Left ventricle myocardium superior (tissue), 1 donor: ENCODE measurements at places on chromosomes 5 and 9.

- no peak for DNase-seq
Observed at GRCh38 chr5:33985447-33985846, 954 bp upstream of the SLC45A2 start.

DNA sequence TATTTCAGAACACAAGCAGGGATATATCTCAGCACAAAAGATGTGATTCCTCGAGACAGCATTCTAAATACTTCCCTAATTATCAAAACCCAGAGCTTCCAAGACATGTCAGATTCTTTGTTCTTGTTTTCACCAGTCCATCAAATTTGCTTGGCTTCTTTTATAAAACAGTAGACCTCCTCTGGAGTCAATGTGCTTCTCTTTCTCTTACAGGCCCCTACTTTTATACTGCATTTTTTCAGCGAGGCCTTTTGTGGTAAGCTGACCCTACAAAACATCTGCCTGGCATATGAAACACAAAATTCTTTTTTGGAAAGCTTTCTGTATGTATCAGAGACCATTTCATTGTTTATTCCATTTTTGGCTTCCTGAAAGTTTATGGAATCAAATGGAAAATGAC is 81.8 kb downstream of the ARSB start:
- no peak for DNase-seq

DNA sequence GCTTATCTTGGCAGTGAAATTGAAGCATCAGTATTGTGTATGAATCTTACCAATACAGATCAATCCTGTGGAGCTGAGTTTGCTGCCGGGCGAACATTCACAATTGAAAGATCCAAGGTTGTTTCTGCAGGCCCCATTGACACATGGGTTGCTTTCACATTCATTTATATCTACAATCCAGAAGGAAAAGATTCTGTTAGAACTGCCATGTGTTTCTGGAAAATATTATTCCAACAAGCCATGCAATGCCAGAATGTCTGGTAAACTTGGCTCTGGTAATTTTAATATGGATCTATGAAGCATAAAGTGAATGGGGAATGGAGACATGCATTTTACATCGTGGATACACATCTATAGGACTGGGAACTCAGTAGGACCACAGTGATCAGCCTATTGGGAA is 180.8 kb downstream of the FBN2 start:
- DNase-seq, result no peak

DNA sequence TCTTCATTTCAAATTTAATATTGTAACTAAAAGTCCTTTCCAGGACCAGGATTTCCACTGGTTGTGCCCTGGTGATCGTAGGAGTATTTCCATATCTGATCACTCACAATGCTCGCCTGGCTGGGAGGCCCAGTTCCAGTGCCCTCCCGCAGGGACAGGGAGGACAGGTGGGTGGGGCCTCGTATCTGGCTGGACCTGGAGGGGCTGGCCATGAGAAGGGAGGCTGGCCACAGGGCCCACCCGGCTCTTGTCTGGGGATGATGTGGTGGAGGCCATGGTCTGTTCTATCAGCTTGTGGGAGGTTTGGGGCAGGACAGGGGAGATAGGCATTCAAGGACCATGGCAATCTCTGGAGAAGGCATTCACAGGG is 286.4 kb downstream of the GADD45G start:
- peak; percentile 47 for DNase-seq

DNA sequence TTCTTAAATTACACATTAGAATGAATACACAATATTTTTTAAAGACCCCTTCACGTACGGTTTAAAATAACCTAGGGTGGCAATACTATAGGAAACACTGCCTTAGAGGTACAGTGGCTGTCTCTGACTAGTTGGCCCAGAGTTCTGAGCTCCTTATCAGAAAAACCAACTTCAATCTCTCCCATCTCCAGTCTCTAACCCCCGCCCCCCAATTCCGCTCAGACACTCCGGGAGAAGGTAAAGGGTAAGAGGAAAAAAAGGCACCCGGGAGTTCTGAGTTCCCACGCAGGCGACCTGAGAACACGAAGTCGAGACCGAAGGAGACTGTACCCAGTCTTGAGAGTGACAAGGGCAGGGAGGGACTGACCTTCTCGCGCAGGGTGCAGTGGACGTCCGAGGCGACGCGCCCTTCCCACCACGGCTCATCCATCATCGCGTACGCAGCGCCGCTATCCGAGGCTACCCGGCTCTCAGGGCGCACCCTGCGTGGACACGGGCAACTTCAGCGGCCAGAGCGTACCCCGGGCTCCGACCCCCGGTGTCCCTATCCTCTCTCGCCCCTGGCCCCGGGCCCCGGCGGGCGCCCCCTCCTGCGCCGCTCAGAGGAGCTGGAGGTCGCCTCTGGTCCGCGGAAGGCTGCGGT is 752 bp downstream of the CCNJL start:
- DNase-seq, result peak; percentile 71

DNA sequence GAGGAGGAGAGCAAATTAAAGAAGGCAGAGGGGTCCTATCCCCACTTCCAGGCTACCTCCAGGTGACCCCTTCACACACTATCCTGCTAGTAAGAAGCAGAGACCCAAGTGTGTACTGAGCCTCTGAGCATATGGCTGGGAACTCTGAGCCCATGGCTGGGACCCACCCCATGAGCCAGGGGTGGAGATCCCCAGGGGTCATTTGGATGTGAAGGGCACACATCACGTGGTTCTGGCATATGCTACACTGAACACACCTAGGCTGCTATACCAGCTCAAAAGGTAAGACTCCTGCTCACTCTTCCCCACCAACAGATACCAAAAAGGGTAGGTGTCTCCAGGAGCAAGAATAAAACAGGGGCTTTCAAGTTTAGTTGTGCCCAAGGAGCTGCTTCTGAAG is 149.9 kb downstream of the FRMD3 start:
- DNase-seq, result no peak

- DNase-seq, result no peak
Observed at GRCh38 chr9:105900123-105900522, 205.8 kb downstream of the TMEM38B start.

DNA sequence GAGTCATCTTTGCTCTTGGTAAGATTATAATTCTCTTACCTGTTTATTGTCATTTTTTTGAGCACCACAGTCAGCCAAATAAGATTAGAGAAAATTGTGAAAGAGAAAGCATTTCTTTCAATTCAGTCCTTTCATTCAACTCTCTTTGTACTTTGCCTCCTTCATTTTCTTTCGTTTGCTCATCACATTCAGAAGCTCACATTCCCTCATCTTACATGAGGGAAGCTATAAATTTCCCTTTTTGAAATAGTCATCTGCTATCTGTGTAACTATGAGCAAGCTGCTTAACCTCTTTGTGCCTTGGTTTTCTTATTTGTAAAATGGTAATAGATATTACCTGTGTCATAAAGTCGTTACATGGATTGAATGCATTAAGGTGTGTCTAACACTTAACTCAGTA is 41.4 kb downstream of the PAM start:
- no peak for DNase-seq

GRCh38 chr9:26888271-26888670 is 4.3 kb downstream of the CAAP1 start:
- DNase-seq, result no peak

DNA sequence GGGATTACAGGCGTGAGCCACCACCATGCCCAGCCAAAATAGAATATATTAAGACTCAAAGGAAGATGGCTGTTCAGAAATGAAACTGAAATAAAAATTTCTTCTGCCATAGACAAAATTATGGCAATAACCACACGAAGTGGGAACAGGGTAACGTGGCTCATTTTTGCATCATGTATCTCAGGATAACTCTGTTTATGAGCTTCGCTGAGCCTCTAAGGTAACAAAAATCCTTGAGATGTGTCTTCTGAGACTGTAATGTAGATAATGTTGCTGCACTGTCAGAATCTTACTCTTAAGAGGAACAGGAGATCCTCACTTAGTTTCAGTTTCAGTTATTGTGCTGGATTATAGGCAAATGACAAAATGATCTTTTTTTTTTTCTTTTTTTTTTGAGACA is 153.8 kb downstream of the GOLPH3 start:
- DNase-seq, result no peak

GRCh38 chr5:115843444-115844130 is 1.9 kb downstream of the AP3S1 start:
- DNase-seq, result no peak

- DNase-seq, result no peak
Observed at GRCh38 chr5:97096846-97097245, 45.6 kb downstream of the LIX1 start.

DNA sequence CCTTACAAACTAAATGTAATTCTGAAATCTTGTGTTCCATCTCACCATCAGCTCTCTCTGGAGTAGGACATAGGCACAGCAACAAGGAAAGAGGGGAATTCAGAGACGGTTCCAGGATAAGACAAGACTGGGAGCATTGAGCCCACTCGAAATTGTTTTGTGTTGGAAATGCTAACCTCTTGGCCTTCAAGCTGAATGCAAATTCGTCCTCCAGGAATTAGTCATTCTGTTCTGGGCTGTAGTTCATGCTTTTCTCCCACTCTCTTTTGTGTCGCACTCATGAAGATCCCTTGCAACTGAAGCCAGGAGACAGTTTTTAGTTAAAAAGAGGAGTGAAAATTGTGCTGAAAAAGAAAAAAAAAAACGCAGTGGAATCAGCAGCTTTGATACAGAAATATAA is 121.7 kb upstream of the SEMA6A start:
- DNase-seq, result no peak

DNA sequence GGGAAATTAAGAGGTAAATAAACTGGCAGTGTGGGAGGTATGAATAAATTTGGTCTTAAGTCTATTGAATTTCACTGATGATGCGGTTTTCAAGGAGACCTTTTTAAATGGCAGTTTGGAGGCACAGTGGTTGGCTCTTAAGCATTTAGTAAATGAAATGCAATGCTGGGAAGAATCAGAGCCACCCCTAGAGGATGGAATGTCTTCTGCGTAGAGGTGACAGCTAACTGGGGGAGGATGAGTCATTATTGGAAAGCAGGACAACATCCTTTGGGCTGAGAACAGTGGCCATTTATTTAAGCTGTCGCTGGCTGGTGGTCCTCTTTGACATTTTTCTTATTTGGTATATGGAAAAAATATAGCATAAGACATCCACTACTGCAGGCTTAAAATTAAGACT is 163.2 kb downstream of the SH3GL2 start:
- no peak for DNase-seq

- no peak for DNase-seq
Observed at GRCh38 chr9:111375817-111376564, 46.0 kb upstream of the OR2K2 start.

GRCh38 chr5:133741818-133742355 is 129.5 kb upstream of the FSTL4 start:
- DNase-seq, result no peak

GRCh38 chr9:37582548-37583157 is 6.5 kb upstream of the FBXO10 start:
- no peak for DNase-seq

- DNase-seq, result no peak
Observed at GRCh38 chr5:126133424-126133823, 289.8 kb upstream of the GRAMD2B start.

DNA sequence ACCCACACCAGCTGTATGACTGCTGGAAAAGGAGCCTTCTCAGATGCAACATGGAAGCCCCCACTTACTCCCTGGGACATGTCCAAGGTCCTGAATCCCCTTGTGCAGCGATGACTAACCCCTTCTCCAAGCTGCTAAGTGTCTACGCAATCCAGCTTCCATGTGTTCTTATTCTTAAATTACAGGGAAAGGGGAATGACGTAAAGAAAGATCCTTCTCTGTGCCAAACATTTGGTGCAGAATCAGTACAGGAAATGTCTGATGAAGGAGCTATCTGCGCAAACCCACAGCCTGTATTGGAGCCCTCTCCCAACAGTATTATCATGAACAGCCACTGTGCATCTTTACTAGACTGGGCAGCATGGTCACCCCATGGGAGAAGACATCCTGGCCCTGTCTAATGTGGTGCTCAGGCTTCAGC is 183.2 kb downstream of the FRMD3 start:
- peak; percentile 44 for DNase-seq

- no peak for DNase-seq
Observed at GRCh38 chr5:154394307-154394706, 51.5 kb upstream of the SAP30L start.

GRCh38 chr9:98071737-98072136 is 15.2 kb downstream of the NANS start:
- DNase-seq, result no peak

DNA sequence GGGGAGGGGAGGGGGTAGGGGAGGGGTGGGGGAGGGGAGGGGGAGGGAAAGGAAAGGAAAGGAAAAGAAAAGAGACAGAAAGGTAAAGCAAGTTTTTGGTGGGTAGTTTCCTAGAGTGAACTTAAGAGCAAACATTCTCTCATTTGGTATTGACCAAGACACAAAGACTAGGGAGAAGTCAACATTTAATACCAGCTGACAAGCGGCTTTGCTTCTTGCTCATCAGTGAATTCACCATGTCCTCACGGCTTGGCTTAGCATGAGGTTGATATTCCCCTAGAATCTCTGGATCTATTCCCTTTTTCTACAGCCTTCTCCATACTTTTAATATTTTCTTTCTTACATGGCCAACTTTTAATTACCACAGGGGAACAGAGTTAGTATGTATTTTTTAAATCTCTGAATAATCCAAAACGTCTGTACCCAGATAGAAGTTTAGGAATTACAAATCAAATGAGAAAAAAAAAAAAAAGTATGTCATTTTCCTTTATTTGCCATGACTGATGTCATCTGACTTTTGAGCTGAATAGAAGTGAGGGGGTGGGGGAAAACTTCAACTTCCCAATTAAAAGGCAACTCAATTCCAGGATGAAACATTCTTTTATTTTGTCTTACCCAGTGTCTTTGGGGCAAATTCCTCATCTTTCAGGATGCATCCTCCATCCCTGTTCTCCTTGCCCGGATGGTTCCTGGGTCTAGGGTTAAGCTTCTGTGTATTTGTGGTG is 40.1 kb upstream of the GLIS3 start:
- DNase-seq, result no peak

DNA sequence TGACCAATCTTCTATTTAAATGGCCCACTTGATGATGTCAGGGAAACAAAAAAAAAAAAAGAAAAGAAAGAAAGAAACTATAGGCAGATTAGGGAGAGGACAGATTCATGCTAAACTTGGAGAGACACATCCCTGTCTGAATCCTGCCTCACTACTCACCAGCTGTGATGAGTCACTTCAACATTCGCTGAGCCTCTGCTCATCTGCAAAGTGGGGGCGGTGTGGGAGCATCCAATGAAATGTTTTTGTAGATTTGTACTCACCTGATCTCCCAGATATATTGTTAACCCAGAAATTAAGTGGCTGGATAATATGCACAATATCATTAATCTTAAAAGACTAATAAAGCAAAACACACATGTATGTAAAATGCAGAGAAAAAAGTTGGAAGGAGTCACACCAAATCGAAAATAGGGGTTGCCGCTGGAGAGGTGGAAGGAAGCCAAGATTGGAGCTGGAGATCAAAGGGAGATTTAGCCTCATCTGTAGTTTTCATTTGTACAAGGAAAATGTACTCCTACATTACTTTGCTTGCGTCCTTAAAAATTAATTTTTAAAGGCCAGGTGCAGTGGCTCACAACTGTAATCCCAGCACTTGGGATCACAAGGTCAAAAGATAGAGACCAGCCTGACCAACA is 17.0 kb upstream of the ERGIC1 start:
- DNase-seq, result no peak

GRCh38 chr5:119059740-119060255 is 11.1 kb upstream of the DMXL1 start:
- no peak for DNase-seq

- peak; percentile 62 for DNase-seq
Observed at GRCh38 chr9:13485068-13485596, 205.6 kb upstream of the MPDZ start.
